AG08396 (cell line): ENCODE measurements at places on chromosomes 12 and 14.

DNA sequence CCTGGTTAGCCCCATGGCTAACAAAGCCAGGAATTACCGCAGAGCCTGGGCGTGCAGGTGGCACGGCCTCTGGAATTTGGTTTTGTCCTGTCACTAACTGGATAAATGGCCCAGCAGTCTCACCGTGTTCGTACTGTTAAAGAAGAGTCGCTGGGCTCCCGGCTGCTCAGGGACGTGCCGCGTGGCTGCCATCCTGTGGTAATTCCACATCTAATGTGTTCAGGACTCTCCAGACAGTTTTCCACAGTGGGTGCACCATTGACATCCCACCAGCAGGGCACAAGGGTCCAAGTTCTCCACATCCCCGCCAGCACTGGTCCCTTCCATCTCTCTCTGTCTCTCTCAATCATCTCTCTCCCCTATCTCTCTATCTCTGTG, 19.6 kb downstream of the NOC4L start:
- no peak for DNase-seq

GRCh38 chr14:67436006-67436866, 24.3 kb upstream of the PLEK2 start:
- no peak for DNase-seq

DNA sequence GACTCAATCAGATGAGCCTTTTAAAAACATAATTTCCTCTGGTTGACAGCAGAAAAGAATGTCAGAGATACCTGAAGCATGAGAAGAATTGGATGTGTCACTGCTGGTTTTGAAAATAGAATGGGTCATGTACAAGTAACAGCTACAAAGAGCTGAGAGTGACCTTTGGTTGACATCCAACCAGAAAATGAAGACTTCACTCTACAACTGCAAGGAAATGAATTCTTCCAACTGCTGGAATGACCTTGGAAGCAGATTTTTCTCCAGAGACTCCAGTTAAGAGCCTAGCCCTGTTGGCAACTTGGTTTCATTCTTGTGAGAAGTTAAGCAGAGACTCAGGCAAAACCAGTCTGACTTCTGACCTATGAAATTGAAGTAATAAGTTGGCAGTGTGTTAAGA, 505.9 kb downstream of the SLC16A7 start:
- no peak for DNase-seq

GRCh38 chr12:5433845-5434646, 2.1 kb downstream of the NTF3 start:
- peak; percentile 50 for DNase-seq

- no peak for DNase-seq
These were observed 12.5 kb downstream of the GPR68 start for GRCh38 chr14:91232052-91232451.

GRCh38 chr12:113546916-113547863, 75.5 kb upstream of the LHX5 start:
- no peak for DNase-seq

DNA sequence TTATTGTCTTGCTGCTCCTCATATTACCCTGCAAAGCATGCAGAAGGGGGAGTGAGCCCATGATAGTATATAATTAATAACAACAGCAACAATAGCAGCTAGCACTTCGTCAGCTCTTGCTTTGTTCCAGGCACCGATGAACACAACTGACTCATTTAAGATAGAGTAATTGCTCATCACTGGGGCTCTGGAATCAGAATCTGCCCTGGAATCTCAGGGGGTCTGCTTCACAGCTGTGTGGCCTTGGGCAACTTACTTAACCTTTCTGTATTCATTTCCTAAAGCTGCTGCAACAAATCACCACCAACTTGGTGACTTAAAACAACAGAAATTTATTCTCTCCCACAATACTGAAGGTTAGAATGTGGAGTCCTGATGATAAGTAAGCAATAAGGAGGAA, 55.0 kb upstream of the PSMC1 start:
- no peak for DNase-seq

DNA sequence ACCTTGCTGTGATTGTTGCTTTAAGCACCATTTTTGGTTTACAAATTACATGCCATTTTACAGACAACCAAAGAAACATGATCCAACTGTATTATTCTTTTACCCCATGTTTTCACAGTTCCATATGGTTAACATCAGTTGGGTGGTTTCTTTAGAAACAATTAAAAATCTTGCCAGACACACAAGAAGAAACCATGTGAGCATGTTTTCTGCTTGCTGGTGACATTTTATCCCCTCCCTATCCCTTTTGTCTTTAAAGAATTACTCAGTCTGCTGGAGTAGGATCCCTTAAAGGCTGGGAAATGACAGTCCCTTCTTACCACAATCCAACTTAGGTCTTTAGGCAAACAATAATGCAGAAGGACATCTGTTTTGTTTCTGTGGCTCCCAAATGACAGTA, 121.8 kb upstream of the PLXNC1 start:
- DNase-seq, result no peak

GRCh38 chr12:88431246-88431645, 149.0 kb downstream of the KITLG start:
- no peak for DNase-seq

- no peak for DNase-seq
These were observed 36.2 kb upstream of the FZD10 start for GRCh38 chr12:130126023-130126432.

GRCh38 chr14:22407033-22407432, 182.0 kb downstream of the DAD1 start:
- no peak for DNase-seq

DNA sequence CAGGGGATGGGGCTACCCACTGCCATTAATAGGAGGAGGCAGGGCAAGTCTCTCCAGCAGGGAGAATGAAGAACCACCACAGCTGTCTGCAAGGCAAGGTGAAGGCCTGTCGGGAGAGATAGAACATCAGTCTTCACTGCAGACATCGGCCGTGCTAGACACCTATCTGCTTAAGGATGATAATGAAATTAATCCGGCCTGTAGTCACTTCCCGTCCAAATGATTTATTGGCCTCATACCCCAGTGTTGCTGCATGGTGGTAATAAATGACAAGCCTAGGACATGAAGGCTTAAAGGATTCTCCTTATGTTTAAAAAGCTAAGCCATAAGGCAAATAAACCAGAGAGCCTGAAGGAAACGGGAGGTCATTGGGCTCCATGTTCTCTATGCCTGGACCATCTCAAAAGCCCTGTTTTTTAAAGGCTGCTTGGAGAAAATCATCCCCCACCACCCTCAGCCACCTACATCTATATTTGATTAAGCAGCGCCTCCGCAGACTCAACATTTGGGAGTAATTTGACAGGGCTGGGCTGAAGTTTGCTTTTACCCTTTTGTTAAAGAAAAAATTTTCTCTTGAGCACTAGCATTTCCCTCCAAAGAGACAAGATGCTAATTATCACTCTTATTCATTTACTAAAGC, 137.7 kb downstream of the PLXNC1 start:
- no peak for DNase-seq

DNA sequence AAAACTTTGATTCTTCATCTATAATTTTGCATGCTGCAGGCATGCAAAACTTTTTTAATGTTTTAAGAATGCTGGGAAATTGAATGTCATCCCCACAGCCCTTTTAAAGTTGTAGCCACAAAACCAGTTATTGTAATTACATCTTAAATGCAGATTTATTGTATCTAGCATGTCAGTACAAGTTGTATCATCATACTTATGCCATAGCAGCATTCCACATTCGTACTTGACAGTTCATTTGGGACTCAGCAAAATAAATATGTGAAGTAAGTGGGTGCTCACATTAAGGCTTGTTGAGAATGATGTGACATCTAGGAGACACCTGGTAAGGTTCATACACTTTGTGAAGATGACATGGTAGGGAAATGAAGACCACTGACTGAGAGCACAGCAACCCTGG, 44.0 kb upstream of the GZMB start:
- no peak for DNase-seq

GRCh38 chr12:59088673-59089072, 168.4 kb upstream of the LRIG3 start:
- DNase-seq, result no peak

GRCh38 chr14:92515546-92516343, 2.2 kb downstream of the RIN3 start:
- no peak for DNase-seq

DNA sequence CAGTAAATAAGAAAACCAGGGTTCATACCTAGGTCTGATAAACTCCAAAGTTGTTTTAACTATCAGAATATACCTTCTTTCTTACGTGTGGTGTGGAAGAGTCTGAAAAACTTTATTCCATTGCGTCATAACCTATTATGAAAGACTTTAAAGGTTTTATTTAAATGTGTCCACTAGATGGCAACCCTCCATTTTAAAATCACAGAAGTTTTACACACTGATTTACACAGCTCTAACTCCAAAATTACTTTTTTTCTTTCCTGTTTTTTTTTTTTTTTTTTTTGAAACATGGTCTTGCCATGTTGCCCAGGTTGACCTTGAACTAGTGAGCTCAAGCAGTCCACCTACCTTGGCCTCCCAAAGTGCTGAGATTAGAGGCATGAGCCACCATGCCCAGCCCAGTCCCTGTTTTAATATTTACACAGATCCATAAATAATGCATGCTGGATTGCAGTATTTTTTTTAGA, 17.3 kb upstream of the TMPRSS12 start:
- peak; percentile 21 for DNase-seq

DNA sequence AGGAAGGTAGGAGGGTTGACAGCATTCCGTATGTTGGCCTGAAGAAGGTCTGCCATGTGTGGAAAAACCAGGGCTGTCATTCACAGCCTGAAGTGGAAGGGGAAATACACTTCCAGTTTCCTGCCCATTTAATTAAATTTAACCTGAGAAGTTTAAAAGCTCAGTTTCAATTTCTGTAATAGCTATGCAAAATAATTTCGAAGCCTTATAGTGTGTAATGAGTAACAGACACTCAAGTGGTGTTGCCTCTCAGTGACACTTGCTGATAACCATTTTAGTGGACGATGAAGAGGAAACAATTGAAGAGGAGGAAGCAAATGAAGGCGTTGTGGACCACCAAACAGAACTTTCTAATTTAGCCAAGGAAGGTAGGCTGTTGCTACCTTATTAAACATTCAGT, 44.8 kb downstream of the EP400 start:
- DNase-seq, result no peak

- DNase-seq, result peak; percentile 23
These were observed 11.4 kb upstream of the FOS start for GRCh38 chr14:75267141-75267721.

- DNase-seq, result peak; percentile 92
These were observed at the start of gene CKAP4 for GRCh38 chr12:106247674-106248311. Gene CKAP4 (minus strand): TSS chr12:106248020. CDS start chr12:106247851, 169 bp downstream.

DNA sequence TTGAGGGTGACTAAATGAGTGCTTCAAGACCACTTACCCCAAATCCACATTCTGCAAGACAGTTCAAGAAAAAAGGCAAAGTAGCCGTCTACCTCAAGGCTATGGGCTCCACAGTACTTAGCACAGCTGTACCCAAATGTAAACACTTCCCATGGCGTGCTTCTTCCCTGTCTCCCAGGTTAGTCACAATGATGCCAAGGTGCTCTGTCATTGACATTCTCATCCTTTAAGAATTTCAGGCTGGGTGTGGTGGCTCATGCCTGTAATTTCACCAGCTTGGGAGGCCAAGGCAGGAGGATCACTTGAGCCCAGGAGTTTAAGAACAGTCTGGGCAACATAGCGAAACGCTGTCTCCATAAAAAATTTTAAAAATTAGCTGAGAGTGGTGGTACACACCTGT, 51.2 kb upstream of the CERS5 start:
- DNase-seq, result no peak
